ENCODE measurements at places on chromosomes 1 and 21. TPM values are rescaled to one million over a fixed set of nuclear protein-coding genes. Genes with fewer than 3 reads are reported as not detected.

GRCh38 chr1:153553096-153553495 is 4.0 kb upstream of the S100A3 start:
- no peak overlapping the region for H3K4me3 ChIP-seq
- peaks cover 3% of the 10 kb centered on the region for H3K27me3 ChIP-seq
- H3K4me1 ChIP-seq: peaks cover 24% of the 10 kb centered on the region

ACTN2 gene
- total RNA-seq: not detected

C1orf115 gene
- 1.5 TPM for total RNA-seq

- H3K27me3 ChIP-seq: no peaks in the 10 kb centered on the region
- H3K27ac ChIP-seq: no peak overlapping the region
- no peaks in the 10 kb centered on the region for H3K36me3 ChIP-seq
- H3K4me1 ChIP-seq: no peaks in the 10 kb centered on the region
- no peak overlapping the region for H3K4me3 ChIP-seq
Observed at GRCh38 chr1:185463433-185463832, 146.4 kb upstream of the IVNS1ABP start.

KANK4 gene
- not detected for total RNA-seq

LORICRIN gene
- total RNA-seq: not detected

DNA sequence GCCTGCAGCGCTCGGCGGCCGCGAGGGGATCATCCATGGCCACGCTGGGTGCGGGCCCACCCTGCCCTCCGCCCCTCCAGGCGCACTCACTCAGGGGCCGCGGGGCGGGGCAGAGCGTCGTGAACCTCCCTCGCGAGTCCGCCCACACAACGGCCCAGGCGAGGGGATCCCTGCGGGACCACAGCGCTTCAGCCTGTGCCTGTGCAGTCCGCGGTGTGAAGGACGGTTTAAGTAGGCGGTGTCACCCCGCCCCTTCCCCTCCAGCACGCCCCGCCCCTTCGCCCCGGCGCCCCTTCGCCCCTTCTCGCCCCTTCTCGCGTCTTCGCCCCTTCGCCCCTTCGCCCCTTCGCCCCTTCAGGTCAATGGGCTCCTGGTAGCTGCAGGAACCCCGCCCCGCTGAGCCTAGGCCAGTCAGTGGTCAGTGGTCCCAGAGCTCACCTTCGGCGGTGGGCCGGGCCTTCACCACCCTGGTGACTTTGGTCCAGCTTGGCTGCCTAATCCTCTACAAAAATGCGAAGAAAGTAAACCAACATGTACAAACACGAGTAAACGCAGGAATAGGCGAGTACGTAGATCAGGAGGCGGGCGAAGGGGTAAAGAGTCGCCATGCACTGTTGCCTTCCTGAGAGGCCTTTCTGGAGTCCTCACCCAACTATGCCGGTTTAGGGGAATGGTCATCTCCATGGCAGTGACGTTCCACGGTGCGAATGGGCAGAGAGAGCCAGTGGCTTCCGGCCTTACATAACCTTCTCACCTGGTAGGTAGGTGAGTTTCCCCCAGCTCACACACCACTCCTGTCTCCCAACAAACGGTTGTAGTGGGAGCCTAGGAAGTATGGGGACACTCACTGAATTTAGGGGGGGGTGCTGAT is 19.6 kb upstream of the DMRTB1 start:
- no peaks in the 10 kb centered on the region for H3K4me1 ChIP-seq
- H3K4me3 ChIP-seq: no peak overlapping the region
- no peak for DNase-seq
- H3K36me3 ChIP-seq: no peaks in the 10 kb centered on the region

NT5C1A gene
- not detected for total RNA-seq

DNA sequence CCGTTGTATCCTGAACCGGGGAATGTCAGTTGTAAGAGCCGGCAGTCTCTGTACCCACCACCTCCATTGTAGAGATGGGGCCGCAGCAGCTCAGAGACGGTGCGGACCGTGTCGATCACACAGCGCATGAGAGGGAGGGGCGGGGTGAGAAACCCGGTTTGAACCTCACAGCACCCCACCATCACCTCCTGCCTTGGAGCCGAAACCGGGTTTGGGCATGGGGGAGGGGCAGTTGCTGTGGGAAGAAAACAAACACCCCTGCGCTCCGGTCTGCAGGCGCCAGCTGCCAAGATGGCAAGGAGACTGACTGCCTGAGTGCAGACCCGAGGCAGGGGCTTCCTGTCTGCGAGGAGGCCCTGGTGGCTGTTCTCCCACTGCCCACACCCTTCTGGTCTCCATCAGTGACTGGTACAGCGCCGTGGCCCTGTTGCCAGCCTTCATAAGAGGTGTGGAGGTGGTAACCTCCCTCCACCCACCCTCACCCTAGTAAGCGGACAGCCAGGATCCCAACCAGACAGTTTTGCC is 69.2 kb upstream of the SSBP3 start:
- no peak overlapping the region for H3K27ac ChIP-seq
- no peaks in the 10 kb centered on the region for H3K36me3 ChIP-seq
- H3K4me3 ChIP-seq: no peak overlapping the region
- peaks cover 30% of the 10 kb centered on the region for H3K27me3 ChIP-seq
- peak; percentile 57 for DNase-seq

TUT4 gene
- 68.1 TPM for total RNA-seq

DNA sequence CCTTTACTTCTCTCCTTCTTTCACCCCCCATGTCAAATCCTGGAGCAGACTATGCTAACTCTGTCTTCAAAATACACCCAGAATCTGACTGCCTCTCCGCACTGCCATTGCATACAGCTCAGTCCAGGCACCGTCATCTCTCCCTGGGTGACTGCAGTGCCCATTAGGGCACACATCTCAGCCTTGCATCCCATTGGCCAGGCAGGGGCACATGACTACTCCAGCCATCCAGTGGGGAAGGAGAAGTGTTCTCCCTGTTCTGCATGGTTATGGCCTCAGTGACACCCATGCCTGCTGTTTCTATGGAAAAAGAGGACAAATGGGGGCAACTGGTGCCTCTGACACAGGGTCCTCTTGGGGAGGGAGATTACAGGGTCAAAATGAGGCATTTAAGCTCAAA is 270.5 kb downstream of the MATN1 start:
- H3K4me3 ChIP-seq: no peak overlapping the region
- no peak overlapping the region for H3K27ac ChIP-seq
- no peaks in the 10 kb centered on the region for H3K4me1 ChIP-seq
- H3K27me3 ChIP-seq: peaks cover 3% of the 10 kb centered on the region

DNA sequence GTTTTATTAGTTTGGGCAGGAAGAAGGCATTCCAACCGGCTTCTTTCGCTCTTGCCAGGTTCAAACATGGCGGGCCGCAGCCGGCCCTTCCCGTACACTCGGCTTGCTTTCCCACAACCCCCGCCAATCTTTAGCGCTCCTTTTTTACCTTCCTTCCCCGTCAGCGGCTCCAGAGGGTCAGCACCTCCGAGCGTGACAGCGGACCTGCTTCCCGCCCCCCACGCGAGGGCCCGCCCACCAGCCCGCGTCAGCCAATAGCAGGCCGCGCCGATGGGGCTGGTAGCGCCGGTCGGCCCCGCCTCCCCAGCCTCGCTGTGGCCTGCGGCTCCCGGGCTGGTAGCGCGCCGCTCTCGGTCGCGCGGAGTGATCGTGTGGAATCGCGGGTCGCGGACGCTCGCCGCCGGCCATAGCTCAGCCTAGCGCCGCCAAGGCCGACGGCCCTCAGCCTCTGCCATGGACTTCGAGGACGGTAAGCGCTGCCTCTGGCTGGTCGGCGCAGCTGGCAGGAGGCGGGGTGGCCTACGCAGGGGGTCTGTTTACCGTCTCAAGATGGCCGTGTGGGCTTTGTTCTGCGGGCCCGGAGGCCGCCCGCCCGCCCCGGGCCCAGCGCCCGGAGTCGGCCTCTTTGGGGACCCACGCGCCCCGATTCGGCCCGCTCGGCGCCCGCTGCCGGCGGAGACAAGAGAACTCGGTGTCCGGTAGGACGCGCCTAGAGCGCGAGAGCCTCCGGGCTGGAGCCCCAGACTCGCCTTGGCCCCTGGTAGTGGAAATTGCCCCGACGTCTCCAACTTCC is at the start of gene ZNF326:
Gene ZNF326 (plus strand): TSS at position 306 of the 793 bp plus-strand sequence. CDS start 148 bp downstream, at position 454.
- H3K4me1 ChIP-seq: peaks cover 38% of the 10 kb centered on the region
- peak within 1 kb of the TSS; percentile 95 for H3K27ac ChIP-seq
- peak within 1 kb of the TSS; percentile 99 for H3K4me3 ChIP-seq
- DNase-seq: peak; percentile 95
- H3K36me3 ChIP-seq: peaks cover 21% of the 10 kb centered on the region

- H3K4me3 ChIP-seq: no peak overlapping the region
- no peak for DNase-seq
- H3K27me3 ChIP-seq: no peaks in the 10 kb centered on the region
Observed at GRCh38 chr1:9569267-9569666, 19.4 kb upstream of the TMEM201 start.

DNA sequence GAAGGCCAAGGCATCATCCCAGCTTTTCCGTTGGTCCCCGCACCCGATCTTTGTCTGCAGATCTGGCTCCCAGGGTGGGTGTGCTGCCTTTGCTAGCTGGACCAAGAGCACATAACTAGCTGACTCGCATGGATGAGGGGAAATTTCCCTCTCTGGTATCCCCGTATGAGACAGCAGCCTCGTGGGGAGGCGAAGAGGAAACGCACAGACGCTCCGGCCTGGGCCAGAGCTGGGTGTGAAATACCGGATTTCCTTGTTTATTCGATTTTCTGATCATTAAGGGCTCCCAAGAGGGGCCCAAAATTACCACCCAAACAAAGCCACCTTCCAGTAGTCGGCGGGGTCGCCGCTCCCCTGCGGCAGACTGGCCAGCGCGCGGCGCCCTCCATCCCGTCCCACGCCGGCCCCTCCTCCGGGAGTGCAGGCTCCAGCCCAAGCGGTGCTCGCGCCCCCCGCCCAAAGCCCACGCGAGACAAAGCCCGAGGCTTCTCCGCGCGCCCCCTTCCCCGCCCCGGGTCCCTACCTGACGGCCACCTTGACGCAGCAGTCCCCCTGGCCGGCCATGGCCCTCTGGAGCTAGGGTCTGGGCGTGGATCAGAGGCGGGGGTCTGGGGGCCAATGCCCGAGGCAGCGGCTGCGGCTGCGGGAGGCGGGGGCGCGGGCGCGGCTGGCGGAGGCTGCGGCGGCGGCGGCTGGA is 546 bp downstream of the KIF21B start:
- H3K27ac ChIP-seq: peak overlapping the region; percentile 99
- H3K4me1 ChIP-seq: peaks cover 73% of the 10 kb centered on the region
- DNase-seq: peak; percentile 49
- peak overlapping the region; percentile 96 for H3K4me3 ChIP-seq

All from activated CD4-positive, alpha-beta memory T cell treated with anti-CD3 and anti-CD28 coated beads, Interleukin-2, amount 10 ng/mL, durations not matched to agents 7 days and 5 days (primary cell).